Activated T-helper 17 cell treated with anti-CD3 and anti-CD28 coated beads, Interleukin-2, amount 50 U/mL, for 72 hours (primary cell): ENCODE measurements at places on chromosomes 11 and 22. TPM values are rescaled to one million over a fixed set of nuclear protein-coding genes. Genes with fewer than 3 reads are reported as not detected.

DNA sequence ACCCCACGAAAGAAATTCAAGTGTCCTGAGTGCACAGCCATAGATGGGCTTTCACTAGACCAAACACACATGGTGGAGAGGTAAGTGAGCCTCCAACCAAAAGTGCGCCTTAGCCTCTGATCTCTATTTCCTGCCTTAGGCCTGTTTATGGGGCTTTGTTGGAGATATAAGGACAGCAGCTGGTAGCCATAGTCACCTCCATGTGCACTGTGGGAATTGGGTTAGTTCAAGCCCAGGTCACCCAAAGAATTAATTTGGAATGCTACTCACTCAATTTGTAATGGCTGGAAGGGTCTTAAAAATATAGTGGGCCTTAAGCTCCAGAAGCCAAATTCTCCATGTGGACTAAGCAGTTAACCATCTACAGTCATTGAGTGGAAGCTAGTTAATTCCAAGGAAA is 73.6 kb downstream of the ALX4 start:
- ATAC-seq, result no peak

DNA sequence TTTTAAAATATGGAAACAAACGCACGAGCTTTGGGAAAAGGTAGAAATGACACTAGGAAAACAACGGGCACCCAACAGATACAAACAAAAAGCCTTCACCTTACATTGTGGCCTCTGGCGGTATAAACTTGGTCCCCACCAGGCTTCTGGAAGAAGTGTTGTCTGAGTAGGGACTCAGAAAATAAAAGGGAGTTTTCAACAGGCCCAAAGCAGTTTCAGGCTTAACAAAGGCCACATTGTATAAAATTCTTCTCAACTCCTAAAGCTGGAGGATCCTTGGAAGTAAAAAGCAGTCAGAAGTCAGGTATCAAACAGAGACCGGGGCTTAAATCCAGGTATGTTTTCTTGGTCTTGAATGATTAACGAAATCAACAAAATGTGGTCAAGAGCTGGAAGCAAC is 61.0 kb downstream of the LARGE1 start:
- no peak for ATAC-seq

DNA sequence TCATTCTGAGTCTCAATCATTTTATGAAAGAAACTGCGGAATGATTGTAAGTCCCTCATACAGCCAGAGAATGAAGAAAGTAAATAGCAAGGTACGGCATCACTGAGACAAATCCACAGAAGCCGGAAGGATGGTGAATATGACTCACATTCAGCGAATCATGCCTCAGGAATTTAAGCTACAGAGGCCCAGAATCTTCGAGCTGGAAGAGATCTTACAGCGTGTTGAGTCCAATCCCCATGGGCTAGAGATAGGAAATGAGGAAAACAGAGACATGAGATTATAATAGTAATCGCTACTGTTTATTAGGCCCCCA is 173.2 kb downstream of the KIF18A start:
- ATAC-seq, result no peak

DNA sequence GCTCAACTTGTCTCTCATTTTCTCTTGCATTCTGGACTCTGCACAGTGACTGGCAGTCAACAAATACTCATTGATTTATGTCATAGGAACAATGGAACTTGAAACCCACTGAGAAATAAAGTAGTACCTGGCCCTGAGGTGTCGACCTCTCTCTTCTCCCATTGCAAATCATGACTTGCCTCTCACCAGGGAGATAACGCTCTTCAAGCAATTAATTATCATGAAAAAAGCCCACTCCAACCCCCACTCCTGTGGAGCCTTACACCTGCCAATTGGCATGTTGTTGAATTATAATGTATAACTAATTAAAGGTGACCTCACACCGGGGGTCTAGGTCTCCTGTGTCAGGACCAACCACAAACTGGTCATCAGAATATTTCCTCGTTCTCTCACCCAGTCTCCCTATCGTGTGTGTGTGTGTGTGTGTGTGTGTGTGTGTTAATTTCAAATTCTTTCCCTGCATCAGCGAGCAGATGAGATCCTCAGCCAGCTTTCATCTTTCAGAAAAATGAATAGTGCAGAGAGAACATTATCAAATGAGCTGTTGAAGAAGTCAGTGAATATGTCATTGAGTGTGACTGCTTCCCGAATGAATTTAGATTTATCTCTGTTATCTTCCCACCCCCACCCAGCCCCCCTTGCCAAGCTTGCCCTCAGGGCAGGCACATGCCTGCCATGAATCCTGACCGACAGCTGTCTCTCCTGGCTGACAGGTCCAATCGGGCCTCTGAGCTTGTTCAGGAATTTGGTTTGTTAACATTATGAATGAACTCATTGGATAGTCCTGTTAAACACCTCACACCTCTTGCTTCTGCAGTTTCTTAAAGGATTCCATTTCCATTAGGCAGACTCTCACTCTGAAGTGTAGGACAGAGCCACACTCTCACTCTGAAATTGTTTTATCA is 357.4 kb downstream of the INSC start:
- no peak for ATAC-seq

- no peak for ATAC-seq
These were observed 1.9 kb downstream of the ACR start for GRCh38 chr22:50739894-50740293.

DNA sequence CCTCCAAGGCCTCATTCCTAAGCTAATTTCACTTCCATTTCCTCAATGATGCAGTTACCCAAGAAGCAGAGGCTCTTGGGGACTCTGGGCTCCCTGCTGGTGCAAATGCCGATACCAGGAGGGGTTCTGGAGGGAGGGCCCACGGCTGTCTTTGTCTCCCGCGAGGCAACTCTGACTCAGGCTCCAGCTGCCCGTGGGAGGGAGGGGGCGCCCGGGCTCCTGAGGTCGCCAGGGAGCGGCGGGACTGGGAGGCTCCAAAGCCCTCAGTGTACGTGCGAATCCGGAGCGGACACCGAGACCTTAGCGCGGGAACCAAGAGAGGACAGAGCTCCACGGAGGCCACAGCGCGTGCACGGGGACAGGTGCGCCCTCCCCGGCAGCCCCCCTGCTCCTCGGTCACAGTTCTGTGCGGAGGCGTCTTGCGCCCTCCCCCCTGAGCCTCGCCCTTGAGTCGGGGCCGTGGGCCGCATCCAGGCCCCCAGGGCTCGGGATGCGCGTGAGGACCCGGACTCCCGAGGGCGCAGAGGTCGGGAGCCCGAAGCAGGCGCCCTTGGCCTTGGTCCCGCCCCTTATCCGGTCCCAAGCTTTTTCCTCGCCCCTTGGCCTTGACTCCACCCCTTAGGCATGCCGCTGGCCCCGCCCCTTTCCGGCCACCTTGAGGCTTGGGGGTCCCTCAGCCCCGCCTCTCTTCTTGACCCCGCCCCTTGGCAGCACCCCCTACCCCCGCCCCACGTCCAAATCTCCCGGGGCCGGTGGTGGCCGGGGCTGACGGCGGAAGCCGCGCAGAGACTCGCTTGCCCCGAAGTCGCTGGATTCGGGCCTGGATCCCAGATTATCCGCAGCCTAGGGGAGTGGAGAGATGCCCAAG is 4.7 kb upstream of the SHISA8 start:
- ATAC-seq, result peak; percentile 70

GRCh38 chr11:123173040-123173855 is 21.8 kb downstream of the CLMP start:
- ATAC-seq, result no peak

- no peak for ATAC-seq
These were observed 57.6 kb downstream of the FBXO7 start for GRCh38 chr22:32531931-32532819.

GRCh38 chr11:87878373-87878825 is 296.8 kb downstream of the RAB38 start:
- no peak for ATAC-seq

DNA sequence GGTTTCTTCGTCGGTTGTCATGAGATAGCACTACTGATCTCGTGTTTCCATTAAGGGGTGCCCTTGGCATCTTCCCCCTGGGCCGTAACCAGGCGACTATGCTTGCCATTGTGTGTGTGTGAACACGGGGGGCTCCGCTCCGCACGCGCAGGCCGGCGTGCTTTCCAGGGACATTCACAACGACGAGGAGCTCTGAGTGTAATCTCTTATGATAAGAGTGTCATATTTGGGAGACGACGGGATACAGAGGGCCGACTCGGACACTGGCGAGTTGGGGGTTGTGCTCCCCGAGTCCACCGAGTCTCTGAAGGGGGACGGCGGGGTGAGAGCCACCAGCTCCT is 170.9 kb upstream of the CTSC start:
- ATAC-seq, result no peak

DNA sequence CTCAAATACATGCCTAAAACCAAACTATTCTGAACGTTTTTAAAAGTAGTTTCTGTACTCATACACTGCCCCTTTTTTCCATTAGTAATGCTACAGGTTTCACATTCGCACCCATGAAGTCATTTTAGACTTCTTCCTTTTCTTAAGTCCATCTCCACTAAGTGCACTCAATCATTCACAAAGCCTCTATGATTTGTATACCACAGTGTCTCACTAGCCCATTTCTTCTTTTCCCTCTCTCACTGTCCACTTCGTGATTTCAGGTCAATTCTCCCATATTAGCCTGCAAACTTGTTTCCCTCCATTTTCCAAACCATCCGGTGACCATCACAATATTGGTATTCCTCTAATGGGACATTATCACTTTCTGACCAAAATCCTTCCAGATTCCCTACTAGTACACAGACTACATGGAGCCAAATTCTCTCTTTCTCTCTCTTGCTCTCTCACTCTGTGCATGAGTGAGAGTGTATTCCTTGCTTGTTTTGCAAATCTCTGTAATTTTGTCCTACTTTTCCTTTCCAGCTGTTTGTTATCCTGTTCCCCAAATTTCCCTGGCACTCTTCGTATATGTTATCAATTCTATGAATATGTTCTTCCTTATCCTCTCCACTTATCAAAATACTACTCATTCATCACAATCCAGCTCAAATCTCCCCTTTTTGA is 3.4 kb upstream of the ZC3H12C start:
- peak; percentile 42 for ATAC-seq

DNA sequence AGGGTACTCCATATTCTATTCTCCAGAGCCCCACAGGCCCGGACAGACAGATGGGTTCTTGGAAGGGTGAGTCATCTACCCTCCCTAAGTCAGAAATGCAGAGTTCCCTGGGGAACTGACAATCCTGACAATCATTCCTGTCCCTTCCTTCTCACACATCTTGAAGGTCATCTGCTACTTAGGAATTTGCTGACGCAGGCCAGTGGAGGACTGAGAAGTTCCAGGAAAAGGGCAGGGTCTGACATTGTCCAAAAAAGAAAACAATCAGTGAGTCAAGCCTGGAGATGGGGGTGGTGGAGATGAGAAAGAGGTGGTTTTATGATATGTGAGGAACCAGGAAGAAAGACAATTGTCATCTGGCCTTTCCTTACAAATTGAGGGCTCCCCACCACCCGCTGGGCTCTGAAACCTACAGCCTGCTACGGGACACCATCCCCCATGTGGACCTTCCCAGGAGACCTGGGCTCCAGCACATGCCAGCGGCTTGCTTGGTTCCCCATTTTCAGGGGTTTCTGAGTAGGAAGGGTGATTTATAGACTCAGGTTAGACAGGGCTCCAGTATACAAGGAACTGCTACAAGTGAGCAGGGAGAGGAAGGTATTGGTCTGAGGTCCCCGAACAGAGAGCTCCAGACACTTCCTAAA is 12.9 kb downstream of the CD59 start:
- ATAC-seq, result peak; percentile 49

GRCh38 chr11:57390535-57390934 is at the start of gene PRG2:
PRG2 (minus strand) TSS chr11:57390650; CDS start chr11:57389944, 706 bp downstream.
- ATAC-seq, result no peak

The FAT3 gene
- not detected for total RNA-seq

The FXYD2 gene
- 1.4 TPM for total RNA-seq

The POU2AF2 gene
- total RNA-seq, result not detected

The SLC25A18 gene
- total RNA-seq, result not detected

The CYB561A3 gene
- 62.3 TPM for total RNA-seq

The TMEM134 gene
- total RNA-seq, result 30.0 TPM
